AG04450 (cell line): ENCODE measurements at places on chromosomes 5 and 9.

GRCh38 chr5:171680485-171680884 is 105.1 kb upstream of the SMIM23 start:
- no peak for DNase-seq

DNA sequence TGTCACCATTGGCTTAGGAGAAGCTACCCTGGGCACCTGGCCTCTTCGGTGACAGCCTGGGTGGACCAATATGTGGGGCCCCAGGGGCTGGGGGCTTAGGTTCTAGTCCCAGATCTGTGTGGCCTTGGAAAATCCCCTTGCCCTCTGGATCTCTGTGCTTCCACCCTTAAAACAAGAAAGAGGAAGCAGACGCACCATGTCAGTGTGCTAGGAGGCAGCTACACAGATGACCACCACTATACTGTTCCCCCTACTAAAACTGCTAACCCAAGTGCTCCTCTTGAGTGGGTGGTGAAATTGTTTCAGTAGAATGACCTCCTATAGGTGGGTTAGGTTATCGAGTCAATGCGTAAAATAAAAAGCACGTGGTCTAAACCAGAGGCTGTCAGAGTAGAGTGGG is 31.0 kb downstream of the AFAP1L1 start:
- DNase-seq: no peak

DNA sequence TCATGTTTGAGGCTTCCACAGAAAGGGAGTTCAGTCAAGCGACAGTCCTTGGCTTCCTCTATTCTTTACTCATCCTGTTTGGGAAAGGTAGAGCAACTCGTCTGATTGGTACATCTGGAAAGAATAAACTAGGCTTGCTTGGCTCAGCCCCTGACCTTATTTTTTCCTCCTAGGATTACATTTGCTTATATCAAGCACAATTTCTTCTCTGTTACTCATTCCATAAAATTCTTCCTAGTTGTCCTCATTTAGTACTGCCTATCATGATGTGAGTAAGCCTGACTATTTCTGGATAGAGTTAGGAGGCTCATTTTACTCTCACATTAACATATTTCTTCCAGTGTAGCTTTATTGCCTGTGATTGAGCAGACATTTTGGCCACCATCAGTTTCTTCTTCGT is 10.9 kb upstream of the CARNMT1 start:
- peak; percentile 75 for DNase-seq

GRCh38 chr9:93119953-93120845 is 13.9 kb downstream of the NINJ1 start:
- peak; percentile 85 for DNase-seq

DNA sequence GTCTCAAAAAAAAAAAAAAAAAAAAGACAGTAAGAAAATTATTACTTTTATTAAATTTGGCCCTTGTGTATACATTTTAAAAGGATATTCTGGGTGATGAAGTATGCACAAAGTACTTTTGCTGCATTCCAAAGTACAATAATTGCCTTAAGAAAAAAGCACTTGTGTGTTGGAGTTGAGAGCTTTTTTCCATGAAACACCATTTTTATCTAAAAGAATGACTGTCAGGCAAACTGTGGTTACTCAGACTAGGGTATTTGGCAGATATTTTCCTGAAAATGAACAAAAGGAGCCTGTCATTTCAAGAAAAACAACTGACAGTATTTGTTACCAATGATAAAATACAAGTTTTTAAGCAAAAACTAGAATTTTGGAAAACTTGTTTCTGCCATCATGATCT is 84.3 kb upstream of the PTPN3 start:
- DNase-seq: no peak

DNA sequence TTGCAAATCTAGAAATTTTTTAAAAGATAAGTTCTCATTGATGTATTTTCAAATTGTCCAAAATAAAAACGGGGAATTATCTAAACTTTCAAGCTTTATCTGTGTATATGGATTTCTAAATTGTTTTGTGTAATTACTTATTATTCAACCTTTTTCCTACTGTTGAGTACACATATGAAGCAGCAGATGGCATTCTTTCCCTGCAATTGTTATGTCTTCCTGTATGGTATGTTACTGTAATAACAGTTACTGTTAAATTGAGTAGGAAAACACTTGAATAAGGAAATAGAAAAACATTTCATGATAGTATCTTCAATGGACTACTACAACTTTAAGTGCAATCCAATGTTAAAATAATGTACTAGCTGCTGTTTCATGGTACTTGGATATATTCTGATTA is 124.8 kb downstream of the RANBP17 start:
- DNase-seq: no peak

GRCh38 chr5:140228364-140228837 is 53.4 kb downstream of the CYSTM1 start:
- DNase-seq: no peak

- no peak for DNase-seq
Observed at GRCh38 chr9:35700942-35701341, 11.2 kb upstream of the TPM2 start.

GRCh38 chr9:137417161-137418021 is 5.6 kb downstream of the EXD3 start:
- no peak for DNase-seq

DNA sequence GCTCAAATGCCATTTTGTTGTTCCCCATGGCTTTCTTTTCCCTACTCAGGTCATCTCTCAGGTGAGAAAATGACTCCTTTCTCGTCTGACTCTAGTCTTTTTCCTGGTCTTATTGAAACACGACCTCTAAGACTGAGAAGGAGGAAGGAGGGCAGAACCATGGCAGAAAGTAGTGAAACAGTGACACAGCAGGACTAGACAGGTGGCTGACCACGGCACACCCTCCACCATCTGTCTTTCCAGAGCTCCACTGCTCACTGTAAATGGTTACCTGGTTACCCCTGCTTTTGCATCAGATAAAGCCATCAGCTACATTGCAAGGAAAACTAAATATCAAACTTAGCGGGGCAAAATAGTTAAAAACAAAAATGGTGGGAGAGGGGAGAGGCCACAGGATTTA is 30.9 kb downstream of the NR4A3 start:
- no peak for DNase-seq

DNA sequence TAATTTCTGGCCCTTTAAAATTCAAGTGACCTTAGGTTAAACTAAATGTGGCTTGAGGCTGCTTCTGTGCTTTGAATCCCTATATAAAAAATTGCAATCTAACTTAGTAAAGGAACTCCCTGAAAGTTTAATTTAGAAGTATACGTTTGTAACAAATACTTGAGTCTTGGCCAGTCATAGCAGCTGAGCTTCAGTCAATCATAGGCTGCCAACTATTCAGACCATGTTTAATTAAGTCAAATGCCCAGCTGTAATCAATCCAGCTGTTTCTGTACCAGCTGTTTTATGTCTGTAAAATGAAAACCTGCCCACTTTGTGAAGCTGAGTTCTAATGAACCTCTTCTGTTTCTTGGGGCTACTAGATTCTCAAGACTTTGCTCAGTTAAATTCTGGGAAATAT is 760.1 kb downstream of the MAT2B start:
- DNase-seq: no peak

GRCh38 chr5:95842854-95843544 is 20.5 kb upstream of the GLRX start:
- DNase-seq: no peak

GRCh38 chr9:81150016-81150625 is 539.2 kb downstream of the TLE1 start:
- no peak for DNase-seq
